ENCODE measurements at places on chromosomes 1 and 21.

DNA sequence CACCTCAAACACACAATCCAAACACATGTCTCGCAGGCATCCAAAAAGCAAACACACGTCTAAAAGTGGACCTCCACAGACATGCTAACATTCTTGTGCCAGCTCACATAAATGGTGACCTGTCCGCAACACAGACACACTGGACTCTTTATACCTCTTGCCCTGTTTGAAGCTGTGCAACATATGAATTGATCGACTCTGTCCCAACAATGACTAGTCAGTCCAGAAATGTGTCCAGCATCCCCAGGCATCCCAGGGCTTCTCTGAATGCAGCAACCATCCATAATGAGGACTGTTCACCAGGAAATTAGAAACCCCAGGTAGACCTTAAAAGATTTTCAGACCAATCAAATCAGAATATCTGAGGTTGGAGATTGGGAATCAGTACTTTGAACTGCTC, 3.2 kb downstream of the DDR2 start:
- no peak for DNase-seq

GRCh38 chr21:32184065-32184464, 94.8 kb downstream of the MIS18A start:
- DNase-seq = no peak

DNA sequence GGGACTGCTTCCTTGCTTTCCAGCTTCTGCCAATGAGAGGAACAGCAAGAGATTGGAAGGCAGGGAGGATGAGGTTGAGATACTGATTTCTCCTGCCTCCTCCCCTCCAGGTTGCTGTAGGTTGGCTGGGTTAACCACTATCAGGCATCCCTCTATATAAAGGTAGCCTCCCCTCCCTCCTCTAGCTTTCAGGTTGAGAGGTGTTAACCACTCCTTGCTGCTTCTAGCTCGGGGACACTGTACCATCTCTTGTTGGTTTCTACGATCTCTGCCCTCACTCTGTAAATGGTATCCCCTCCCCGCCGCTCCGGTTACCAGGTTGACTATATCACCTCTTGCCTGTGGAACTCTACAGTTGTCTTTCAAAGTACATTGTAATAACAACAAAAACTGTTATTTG, 16.7 kb downstream of the LPAR3 start:
- no peak for DNase-seq

GRCh38 chr1:83920320-83920719, 78.6 kb downstream of the TTLL7 start:
- no peak for DNase-seq

DNA sequence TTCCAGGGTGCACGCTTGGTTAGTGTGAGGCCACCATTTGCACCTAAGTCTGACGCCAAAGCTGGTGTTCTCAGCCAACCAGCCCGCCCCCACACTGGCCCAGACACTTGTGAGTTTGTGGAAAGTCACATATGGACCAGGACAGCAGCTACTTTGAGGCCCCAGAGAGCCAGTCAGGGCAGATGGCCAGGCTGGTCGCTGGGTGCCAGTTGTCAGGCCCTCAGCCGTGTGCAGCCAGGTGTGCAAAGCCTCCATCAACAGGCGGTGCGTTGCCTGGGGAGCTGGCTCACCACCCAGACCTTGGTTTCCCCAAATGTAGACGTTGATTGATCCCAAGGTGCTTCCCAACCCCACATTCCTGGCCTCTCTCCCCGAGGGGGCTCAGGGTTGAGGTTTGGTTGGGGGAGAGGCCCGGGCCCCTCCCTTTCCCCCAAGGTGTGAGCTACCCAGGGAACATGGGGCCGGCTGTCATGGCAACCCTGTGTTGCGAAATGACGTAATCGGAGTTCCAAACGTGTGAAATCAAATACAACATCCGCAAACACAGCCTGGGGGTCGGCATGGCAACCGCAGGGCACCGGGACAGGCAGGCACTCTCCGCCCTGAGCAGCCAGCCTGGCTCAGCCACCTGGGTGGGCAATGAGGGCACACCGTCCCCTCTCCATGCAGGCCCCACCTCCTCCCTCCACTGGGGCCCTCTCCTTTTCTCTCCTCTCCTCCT, 42.2 kb upstream of the WNT4 start:
- DNase-seq = no peak

DNA sequence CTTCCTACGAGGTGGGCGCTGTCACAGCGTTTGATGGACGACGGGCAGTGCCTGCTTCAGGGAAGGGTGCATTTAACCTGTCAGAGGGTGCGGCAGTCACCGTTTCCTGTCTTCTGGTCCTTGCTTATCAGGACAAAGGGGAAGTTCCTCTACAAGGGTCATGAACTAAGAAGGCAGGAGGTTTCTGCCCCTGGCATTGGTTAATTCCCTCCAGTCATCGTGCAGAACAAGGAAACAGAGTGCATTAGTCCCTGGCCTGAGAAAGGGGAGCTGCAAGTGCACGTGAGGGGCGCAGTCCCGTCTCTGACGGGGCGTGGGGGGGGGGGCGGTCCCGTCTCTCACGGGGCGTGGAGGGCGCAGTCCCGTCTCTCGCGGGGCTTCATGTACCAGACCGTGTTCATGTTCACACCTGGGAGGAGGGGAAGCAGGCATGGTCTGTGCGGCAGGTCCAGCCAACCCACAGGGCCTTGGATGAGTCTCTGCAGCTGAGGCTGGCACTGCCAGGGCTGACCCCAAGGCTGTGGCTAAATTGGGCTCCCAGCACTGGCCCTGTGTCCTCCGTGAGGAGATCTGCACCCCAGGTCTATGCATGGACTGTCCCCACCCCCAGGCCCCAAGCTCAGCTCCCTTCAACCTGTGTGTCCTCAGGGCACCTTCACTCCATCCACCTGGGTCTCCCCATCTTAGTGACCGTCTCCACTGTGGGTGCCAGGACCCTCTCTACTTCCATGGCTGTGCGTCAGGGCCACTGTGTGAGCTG, 89.2 kb upstream of the COL6A1 start:
- DNase-seq = peak; percentile 56
